ENCODE measurements at places on chromosomes 12 and 14.

DNA sequence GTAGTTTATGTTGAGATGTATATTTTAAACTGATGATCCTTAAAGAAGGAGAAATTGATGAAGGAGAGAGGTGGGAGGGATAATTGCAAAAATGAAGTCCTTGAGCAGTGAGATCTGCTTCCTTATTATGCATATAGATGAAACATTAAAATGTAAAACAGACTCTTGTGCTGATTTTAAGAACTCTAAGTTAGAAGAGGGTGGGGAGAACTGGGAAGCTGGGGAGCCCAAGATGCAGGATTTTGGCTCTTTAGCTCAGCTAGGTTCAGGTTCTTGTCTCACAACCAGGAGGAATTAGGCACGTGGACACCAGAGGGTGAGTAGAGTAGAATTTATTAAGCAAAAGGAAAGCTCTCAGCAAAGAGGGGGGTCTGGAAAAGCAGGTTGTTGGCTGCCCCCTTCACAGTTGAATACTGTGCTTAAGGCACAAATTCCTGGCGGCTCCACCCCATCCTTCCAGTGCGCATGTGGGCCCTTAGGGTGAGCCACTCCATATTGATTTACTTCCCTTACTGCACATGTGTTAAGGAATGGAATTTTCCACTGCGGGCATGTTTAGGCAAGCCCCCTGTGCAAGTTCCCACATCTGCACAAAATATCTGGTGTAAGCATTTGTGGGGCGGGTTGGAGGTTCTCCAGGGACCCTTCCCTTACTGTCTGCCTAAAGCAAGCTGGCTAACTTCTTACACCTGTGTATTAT lies 141.9 kb downstream of the BICD1 start:
- no peak for DNase-seq

GRCh38 chr12:69783365-69783764 lies 41.7 kb upstream of the MYRFL start:
- DNase-seq: no peak

DNA sequence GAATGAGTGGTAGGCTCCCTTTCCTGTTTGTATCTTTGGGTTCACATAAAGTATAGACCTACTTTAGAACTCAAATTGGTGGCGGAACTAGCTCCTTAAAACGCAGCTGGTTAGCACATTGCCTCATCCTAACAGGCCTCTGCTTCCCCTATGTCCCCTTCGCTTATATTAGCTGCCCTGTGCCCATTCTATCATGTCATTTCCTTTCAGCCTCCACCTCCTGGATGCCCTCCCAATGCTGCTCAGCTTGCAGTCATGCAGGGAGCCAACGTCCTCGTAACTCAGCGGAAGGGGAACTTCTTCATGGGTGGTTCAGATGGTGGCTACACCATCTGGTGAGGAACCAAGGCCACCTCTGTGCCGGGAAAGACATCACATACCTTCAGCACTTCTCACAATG lies 3.5 kb downstream of the DAZAP2 start:
- no peak for DNase-seq

GRCh38 chr14:50961605-50962221 lies 17.4 kb upstream of the PYGL start:
- DNase-seq: no peak

DNA sequence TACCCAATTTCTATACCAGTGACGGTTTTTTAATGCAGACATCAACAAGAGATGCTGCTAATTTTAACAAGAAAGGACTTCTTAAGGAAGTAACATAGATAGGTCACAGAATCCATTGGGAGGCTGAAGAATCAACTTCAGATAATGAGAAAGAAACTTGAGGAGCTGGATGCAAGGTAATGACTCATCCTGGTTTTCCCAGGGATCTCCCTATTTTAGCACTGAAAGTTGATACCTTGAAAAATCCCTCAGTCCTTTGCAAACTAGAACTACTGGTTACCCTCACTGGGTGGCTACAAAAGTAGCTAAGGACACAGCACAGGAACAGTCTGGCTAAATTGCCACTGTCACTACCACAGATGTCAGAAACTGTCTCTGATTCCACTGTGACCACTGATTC lies 561.9 kb downstream of the FLRT2 start:
- DNase-seq: no peak

- DNase-seq: no peak
Measured at GRCh38 chr14:75283833-75284563, 5.4 kb downstream of the FOS start.

GRCh38 chr14:100639280-100639679 lies 52.1 kb upstream of the BEGAIN start:
- DNase-seq: no peak

- DNase-seq: no peak
Measured at GRCh38 chr14:68998062-68998461, 19.0 kb upstream of the ACTN1 start.

DNA sequence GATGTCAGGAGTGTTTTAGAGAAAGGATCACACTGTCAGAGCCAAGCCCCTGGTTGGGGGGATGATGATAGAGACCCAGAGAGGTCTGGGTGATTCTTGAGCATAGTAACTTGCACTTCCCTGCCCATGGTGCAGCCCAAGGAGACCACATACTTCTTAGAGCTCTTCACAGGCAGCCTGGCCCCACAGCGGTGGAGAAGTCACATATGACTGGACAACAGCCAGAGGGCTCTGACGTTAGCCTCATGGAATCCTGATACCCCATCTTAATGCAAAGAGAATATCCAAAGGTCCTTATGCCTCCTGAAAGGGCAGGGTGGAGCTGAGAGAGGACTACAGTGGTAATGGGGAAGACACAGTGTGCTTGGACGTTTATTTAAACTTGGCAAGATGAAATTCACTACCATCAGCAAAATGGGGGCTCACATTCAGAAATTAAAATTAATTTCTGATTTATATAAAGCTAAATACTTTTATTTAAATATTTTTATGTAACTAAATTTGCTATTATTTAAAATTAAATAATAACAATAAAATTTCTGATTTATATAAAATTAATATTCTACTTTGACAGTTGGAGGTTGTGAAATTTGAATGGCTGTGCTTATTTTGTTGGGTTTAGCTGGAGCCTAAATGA lies 131.3 kb downstream of the KTN1 start:
- DNase-seq: no peak

GRCh38 chr14:80315681-80316080 lies 104.4 kb upstream of the DIO2 start:
- no peak for DNase-seq

GRCh38 chr12:19710811-19711793 lies 271.8 kb downstream of the AEBP2 start:
- no peak for DNase-seq

DNA sequence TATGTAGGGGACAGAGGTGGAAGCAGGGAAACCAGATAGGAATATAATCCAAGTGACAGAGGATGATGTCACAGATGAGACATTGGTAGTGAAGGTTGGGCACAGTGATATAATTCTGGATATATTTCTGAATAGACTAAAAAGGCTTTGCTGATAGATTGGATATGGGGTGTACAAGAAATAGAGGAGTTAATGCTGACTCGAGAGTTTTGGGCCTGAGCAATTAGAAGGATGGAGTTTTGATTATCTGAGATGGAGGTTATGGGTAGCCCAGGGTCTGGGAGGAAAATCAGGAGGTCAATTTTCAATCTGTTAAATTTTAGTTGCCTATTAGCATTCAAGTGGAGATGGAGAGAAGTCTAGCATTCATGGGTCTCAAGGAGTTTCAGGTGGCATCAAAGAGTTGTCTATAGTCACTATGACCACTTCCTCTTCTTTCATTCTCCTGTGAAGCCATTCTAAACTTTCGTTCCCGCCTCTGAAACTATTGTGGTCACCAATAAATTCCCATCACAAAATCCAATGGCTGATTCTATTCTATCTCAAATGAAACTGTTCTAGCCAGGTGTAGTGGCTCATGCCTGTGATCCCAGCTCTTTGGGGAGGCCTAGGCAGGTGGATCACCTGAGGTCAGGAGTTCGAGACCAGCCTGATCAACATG lies 10.6 kb upstream of the ANO6 start:
- no peak for DNase-seq

DNA sequence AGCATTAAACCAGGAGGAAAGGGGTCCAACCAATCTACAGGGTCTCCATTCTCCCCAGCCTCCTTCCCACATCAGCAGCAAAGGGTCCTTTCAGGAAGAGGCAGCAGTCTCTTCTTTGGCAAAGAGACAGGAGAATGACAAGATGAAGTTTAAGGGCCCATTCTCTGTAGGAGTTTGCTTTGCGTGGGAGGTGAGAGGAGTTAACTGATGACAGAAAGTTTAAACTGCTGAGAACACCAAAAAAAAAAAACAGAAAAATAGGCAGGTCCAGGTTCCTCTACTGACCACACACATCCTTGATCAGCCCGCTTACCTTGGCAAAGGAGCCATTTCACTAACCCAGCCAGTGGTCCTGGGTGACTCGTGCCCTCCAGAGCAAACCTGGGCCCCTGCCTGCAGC lies 5.7 kb downstream of the SLC6A13 start:
- no peak for DNase-seq

- no peak for DNase-seq
Measured at GRCh38 chr12:9936591-9936990, 4.4 kb upstream of the CLEC2A start.

DNA sequence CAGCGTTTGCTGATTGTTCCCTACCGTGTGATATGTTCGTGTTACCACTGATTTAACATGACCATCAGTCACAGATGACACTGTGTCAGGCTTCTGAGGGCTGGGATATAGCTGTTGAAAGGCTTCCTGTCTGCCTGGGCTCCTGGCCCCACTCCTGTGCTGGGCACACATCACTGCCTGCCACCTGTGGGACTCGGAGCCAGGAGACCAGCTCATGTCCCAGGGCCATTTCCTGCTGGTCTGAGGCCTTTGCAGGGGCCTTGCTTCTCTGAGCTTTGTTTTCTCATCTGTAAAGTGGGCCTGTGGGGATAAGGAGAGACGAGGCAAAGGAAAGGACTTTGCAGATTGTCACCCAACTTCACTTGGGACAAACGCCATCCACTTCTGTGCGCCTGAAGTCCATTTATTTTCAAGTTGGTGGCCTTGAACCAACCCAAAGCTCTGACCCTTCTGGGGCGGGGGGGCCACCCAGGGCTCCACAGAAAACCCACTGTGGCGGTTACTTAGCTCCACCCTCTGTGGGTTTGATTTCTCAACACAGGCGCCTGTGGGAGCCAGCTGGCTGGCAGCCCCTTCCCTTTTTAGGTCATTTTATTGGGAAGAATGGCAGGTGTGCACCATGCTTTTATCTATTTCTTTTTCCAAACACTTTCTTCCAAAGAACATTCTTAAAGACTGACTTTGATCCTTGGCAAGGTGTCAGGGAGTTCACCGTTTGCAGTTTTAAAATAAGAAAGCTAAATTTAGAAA lies 54.1 kb downstream of the BEGAIN start:
- peak; percentile 39 for DNase-seq

DNA sequence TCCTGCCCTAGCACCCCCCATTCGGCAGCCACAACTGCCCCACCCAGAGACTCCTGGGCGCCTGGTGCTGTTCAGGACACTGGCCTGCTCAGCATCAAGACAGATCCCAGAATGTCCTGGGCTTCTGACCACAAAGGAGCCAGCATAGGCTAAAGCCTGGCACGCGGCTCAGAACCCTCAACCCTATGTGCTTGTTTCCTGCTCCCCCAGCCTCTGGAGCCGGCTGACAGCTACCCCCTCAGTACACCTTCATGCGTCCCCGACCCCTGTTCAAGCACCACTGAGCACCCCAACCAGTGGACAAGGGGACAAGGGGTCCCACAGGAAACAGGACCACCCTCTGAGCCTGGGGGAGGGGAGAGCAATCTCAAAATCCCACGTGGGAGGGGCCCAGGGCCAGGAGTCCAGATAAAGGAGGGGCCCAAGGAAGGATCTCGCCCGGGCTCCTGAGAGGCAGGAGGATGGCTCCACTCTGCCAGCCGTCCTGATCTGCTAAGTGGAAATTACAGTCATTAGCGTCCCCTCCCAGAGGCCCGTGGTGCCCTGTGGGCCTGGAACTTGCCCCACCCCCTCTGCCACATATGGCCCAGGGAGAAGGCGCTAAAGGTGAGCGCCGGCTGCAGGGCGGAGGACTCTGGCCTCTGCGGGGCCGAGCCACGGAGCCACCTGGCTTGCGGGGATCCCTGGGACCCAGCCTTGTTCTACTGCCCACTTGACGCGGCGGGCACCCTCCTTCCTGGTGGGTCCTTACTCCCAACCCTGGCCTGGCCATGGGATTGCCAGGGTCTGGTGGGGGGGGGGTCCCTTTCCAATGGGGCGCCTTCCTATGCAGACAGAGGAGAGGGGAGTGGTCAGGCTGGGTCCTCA lies 27.2 kb upstream of the GPR132 start:
- no peak for DNase-seq

DNA sequence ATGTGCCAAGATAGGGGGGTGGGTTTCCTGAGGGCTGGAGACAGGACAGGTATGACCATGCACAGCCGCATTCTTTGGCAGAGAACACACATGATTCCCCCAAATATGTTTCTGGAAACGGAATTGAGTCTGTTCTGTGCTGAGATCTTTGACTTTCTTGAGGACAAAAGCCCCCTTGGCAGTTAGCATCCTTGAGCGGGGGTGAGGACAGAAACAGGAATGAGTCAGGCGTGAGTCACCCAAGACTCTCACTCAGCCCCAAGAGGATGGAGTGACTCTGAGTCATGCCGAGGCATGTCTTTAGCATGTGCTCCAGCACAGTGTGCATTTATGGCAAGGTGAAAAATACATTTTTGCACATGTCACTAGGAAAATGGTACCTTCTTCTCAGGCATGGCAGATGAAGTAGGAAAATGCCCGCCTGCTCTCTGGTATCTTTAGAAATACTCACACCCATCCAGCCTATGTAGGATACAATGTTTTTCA lies 52.1 kb downstream of the DAD1 start:
- peak; percentile 94 for DNase-seq

GRCh38 chr14:61542848-61543790 lies 152.2 kb upstream of the HIF1A start:
- no peak for DNase-seq

DNA sequence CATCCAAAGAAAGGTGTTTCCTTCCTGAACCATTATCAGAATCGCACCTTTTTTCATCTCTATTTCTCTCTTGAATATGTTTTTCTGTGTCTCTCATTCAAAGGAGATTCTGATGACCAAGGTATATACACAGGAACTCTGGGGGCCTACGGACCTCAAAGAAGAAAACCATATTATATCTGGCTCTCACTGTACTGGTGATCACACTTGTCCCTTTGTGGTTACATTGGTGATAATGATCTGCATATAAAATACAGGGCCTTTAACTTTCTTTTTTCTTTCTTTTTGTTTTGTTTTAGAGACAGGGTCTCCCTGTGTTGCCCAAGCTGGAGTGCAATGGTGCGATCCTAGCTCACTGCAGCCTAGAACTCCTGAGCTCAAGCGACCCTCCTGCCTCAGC lies 185.2 kb upstream of the AMIGO2 start:
- DNase-seq: no peak

- DNase-seq: no peak
Measured at GRCh38 chr12:110316861-110317260, 35.8 kb downstream of the ATP2A2 start.

DNA sequence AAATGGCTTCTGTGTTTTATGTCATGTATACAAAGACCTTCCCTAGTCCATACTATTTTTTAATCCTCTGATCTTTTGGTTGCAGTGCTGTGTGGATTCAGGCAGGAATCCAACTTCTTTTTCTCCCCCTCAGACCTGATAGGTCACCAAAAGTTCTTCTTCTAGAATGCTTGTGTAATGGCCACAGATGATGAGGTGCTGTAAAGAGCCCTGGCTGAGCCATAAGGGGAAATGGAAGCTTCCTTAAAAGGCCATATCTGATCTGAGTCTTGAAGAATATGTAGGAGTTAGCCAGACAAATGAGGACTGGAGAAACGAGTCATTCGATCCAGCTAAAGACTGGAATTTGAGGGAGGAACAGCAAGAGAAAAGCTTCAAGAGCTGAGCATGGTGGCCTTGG lies 353.9 kb downstream of the PCNX1 start:
- no peak for DNase-seq

All from activated CD8-positive, alpha-beta memory T cell treated with anti-CD3 and anti-CD28 coated beads, Interleukin-2, amount 10 ng/mL, durations not matched to agents 7 days and 5 days (primary cell).